ENCODE measurements at places on chromosomes 5 and 9.

DNA sequence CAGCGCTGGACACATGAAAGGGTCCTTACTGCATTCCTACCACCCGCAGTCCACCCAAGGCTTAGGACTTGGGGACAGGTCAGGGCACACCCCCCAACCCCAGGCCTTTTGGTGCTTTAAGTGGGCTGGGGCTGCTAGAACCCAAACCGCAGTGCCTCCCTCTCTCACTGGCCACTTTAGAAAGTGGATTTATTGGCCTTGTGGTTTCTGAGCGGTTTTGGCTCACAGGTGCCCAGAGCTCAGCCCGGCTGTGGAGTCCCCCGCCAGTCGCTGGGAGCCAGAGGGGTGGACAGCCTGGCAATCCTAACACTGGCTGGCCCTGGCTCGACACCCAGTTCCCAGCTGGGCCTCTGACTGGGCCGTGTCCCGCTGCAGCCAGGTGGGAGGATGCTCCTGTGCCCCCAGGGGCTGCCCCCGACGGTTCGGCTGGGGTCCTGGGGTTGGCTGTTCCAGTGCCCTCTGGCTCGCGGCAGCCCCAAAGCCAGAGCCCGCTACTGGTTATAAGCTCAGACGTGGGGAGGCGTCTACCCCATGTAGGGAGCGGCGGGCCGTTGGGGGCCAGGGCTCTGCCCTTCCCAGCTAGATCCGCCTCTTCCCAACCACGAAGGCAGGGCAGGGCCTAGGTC is 65.2 kb upstream of the RNU6ATAC start:
- DNase-seq = no peak

- DNase-seq = no peak
These were observed 632.6 kb upstream of the WWC1 start for GRCh38 chr5:167658889-167659288.

DNA sequence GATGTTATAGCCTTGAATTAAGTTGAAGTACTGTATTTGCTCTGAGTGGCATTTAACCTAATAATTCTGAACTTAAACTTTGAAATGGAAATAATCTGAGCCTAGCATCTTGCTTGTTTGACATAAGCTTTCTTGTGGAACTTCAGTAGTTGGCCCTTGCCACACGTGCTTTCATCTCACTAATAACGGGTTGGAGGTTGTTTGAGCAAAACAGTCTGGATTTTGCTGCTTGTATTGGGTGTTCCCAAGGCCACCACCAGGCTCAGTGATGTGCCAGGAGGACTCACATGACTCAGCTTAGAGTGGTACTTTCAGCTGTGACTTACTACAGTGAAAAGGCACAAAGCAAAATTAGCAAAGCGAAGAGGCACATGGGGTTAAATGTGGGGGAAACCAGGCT is 35.7 kb downstream of the SECISBP2 start:
- DNase-seq = no peak

GRCh38 chr9:6076851-6077250 is 61.4 kb upstream of the RANBP6 start:
- DNase-seq = no peak

GRCh38 chr9:107491081-107492053 is 1.8 kb upstream of the KLF4 start:
- DNase-seq = peak; percentile 53

- DNase-seq = no peak
These were observed 225.0 kb downstream of the KCTD16 start for GRCh38 chr5:144395704-144396103.

DNA sequence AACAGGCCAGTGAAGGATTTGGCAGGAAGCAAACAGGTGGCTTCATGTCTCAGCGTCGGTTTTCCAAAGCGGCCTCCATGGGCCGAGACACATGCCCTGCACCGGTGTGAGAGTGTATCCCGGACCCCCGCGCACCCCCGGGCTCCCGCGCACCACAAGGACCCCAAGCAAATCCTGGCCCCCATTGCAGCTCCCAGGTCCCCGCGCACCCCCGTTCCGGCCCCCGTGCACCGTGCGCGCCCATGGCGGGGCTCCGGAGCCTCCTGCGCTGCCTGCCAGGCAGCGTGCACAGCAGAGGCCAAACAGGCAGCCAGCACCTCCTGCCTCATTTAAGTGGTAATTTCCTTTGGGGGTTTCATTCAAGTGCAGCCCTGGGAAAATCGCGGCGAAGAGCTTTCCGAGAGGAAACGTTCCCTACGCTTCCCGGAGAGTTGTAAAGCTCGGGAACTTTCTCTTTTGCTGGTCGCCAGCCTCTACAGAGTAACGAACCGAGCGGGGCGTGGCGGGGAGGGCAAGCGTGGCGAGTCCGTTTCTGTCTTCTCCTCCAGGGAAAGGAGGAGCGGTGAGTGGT is 145.5 kb upstream of the SLC24A2 start:
- DNase-seq = peak; percentile 60

DNA sequence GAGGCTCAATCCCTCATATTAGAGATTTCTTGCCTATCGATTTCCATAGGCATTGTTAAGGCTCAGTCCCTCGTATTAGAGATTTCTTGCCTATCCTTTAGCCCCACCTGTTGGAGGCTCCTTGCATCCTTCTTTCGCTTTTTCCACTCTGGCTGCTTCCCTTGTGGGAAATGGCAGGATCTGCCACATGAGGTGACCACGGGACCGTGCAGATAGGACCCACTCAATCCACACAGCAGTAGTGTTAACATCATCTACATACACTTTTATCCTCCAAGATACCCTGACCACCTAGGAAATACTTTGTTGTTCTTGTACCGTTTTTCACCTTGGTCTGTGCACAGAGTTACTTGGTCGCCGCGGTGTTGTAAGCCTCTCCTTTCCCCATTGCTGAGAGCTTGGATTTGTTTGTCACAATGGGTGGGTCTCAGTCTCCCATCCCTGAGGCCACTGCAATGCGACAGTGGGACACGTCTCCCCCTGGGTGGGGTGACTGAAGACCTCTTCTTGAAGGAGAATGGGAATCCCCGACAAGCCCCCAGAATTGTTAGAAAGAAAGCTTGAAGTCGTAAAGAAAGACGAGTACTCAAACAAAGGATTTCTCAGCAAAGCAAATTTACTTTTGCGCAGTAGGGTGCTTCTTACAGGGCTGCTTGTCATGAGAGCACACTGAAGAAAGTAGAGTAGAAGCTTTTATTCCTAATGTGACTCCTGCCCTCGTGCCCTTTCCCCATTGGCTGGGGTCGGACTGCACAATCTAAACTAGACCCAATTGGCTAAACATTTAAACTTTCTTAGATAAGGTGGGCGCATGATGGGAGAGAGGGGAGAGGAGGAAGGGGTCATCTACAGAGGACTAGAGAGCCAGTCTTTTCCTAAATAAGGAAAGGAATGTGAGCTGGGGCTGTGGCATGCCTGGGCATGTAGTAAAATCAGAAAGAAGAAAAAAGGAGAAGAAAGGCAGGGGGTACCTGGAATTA is 19.8 kb downstream of the IFT74 start:
- DNase-seq = peak; percentile 60

GRCh38 chr5:103271570-103272289 is 13.2 kb downstream of the MACIR start:
- no peak for DNase-seq

- no peak for DNase-seq
These were observed 666.3 kb downstream of the DNAH5 start for GRCh38 chr5:13278148-13278547.

GRCh38 chr9:88476491-88477271 is 58.3 kb upstream of the NXNL2 start:
- DNase-seq = no peak

DNA sequence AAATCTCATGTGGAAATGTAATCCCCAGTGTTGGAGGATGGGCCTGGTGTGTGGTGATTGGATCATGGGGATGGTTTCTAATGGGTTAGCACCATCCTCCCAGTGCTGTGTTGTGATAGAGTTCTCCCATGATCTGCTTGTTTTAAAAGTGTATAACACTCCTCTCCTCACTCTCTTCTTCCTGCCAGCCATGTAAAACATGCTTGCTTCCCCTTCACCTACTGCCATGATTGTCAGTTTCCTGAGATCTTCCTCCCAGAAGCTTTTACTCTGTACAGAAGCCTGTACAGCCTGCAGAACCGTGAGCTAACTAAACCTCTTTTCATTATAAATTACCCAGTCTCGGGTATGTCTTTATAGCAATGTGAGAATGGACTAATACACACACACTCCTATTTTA is 499.1 kb downstream of the RASEF start:
- DNase-seq = no peak

GRCh38 chr9:130129432-130130061 is 42.7 kb upstream of the NCS1 start:
- DNase-seq = no peak

- no peak for DNase-seq
These were observed 19.6 kb upstream of the ROPN1L start for GRCh38 chr5:10421896-10422691.

DNA sequence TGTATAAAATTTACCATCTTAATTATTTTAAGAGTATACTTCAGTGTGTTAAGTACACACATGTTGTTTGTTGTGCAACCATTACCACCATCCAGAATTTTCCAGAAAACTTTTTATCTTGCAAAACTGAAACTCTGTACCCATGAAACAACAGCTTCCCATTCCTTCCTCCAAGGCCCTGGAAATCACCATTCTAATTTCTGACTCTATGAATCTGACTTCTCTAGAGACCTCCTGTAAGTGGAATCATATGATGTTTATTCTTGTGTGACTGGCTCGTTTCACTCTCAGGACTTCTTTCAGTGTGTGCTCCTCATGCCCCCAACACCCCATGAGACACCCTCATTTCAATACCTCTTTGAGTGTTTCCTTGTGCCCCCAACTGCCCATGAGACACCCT is 60.4 kb upstream of the COL15A1 start:
- DNase-seq = no peak

All from Peyer's patch (tissue), 4 donors.